T-helper 2 cell (primary cell): ENCODE measurements at places on chromosomes 16 and 17.

DNA sequence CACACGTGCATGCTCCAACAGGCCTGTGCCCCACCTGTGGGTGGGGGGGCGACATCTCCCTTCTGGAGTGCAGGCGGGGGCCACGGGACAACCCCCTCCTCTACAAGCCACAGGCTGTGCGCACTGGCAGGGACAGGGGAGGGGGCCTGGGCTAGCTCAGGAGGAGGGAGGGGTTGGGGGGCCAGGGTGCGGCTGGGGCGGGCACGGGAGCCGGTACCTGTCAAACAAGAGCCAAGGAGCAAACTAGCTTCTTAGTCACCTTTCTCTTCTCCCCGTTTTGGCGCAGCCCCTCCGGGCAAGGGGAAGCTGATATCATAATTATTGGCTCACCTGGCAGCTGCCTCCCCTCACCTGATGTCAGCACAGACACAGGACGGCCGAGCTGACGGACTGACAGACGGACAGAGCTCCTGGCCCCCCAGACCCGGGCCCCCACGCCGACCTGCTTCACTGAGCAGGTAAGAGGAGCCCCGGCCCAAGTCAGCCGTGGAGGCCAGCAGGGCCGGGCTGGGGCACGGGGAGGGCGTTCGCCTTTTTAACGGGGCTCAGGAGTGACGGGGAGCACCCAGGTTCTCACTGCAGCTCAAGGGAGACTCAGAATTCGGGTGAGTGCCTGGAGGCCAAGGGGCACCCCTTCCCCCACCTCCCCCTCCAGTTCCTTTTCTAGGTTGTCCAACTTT lies at the start of gene FOXN1:
FOXN1 (plus strand) TSS at position 363 of the 680 bp plus-strand sequence. CDS start 17,622 bp downstream, outside the sequence.
- DNase-seq: no peak

GRCh38 chr17:9872852-9873251 lies 32.2 kb downstream of the RCVRN start:
- DNase-seq: no peak

GRCh38 chr17:73588301-73588846 lies 55.9 kb downstream of the SDK2 start:
- no peak for DNase-seq

DNA sequence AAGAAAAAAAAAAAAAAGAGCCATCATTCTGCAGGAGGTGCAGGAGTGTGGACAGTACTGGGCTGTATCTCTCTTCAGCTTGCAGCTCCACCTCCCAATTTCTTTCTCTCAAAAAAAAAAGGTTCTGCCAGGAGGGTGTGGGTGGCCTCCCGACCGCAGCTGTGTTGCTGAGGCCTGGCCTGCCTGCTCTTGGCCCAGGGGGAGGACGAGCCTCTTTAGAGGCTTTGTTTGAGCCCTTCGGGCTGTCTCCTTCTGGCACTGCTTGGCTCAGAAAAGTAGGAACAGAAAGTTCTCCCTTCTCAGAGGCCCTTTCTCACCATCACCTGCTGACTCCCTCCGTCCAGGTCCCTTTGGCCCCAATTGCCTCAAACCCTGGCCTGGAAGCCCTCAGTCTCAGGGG lies 22.2 kb upstream of the C17orf107 start:
- no peak for DNase-seq

- DNase-seq: no peak
Measured at GRCh38 chr16:7914748-7915147, 582.1 kb downstream of the RBFOX1 start.

- no peak for DNase-seq
Measured at GRCh38 chr17:37847102-37847501, 77.1 kb upstream of the TBC1D3K start.

- DNase-seq: no peak
Measured at GRCh38 chr17:17091856-17092756, 49.8 kb downstream of the MPRIP start.

DNA sequence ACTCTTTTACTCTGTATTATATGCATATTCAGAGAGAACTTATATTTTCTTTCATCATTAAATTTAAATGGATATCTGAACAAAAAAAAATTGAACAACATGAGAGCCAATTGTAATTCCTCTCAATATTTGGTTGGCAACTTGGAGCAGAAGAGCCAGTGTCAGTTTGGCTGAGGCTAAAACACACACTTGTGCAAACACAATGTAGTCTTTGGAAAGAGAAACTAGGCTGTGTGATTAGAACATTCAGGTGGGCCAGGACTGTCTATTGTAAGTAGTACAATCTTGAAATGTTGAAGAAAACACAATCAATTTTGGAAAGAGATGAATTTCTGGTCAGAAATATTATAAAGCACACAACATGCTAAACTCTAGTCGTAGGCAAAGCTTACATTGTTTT lies 17.0 kb downstream of the DCAF7 start:
- DNase-seq: no peak

DNA sequence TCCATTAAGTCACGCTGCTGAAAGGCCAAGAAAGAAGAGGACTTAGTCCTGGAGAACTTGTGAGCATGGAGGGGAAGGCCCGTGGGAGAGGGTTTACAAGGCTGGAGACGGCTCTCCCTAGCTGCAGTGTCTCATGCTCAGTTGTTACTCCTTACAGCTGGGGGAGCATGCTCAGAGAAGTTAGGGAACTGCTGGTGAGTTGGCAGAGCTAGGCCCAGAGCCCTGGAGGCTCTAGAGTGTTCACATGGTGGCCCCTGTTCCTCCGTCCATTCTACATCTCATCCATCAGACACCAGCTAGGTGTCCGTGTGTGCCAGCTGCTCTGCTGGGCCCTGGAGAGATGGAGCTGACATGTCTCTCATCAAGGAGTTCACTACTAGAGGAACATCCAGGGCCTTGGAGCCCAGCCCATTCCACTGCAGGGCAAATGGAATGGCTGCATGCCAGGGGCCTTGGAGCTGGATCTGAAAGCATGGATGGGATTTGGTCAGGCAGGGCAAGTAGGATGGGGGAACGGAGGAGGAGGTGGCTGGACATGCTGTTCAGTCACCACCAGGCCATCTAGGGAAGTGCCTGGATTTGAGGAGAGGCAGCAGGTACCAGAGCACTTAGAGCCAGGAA lies 6.3 kb downstream of the XYLT2 start:
- no peak for DNase-seq

DNA sequence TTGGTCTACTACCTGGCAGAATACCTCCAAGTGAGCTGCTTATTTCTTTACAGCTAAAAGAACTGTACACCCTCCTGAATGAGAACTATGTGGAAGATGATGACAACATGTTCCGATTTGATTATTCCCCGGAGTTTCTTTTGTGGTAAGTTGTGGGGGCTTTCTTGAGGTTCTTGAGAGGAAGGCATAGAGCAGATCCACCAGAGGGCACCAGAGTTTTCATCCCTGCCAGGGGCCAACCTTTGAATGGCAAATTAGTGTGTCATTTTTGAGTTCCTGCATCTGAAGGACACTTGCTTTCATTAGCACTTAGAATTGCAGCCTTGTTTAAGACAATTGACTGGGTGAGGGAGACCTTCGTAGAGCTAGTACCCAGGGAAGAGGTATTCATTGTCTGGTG lies 35.0 kb downstream of the NMT1 start:
- no peak for DNase-seq

- DNase-seq: no peak
Measured at GRCh38 chr17:5896215-5896614, 174.0 kb upstream of the WSCD1 start.

- DNase-seq: no peak
Measured at GRCh38 chr17:62876673-62877405, 68.7 kb upstream of the MARCHF10 start.

DNA sequence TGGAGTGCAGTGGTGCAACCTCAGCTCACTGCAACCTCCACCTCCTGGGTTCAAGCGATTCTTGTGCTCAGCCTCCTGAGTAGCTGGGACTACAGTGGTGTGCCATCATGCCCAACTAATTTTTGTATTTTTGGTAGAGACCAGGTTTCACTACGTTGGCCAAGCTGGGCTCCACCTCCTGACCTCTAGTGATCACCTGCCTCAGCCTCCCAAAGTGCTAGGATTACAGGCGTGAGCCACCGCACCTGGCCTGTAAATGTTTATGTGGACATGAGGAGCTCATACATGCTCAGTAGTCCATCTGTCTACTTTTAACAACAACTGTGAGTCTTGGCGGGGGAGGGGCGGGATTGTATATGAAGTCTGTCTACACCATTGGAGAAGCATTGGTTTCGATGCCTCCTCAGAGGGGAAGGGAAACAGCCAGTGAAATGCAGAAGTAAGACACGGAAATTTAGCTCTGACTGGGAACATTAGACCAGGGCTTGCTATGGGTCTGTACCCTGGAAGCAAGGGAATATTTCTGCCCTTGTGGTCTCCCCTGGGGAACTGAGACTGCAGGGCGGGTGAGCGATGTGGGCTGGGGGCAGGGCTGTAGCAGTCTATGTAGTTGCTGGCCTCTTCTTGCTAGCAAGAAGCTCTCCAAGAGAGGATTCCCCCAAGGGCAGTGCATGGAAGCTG lies 9.3 kb downstream of the NUBP1 start:
- no peak for DNase-seq

- no peak for DNase-seq
Measured at GRCh38 chr16:29306201-29306600, 100.3 kb downstream of the NPIPB11 start.

- peak; percentile 17 for DNase-seq
Measured at GRCh38 chr17:57601143-57601735, 143.9 kb downstream of the CCDC182 start.

DNA sequence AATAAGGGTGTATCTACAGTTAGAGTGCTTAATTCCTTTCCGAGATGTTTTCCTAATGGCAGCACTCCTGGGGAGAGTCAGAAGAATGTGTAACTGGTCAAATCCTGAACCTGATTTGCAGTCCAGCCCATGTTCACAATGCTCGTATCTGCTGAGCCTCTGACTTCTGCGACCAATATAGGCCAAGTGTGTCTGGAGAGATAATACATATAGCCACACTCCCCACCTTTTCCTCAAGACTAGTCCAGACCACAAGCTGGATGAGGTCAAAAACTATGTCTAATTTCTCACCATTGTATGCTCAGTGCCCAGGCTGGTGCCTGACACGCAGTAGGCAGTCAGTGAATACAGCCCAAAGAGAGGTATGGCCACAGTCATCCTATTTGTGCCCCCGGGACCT lies 58.0 kb downstream of the XYLT1 start:
- no peak for DNase-seq

DNA sequence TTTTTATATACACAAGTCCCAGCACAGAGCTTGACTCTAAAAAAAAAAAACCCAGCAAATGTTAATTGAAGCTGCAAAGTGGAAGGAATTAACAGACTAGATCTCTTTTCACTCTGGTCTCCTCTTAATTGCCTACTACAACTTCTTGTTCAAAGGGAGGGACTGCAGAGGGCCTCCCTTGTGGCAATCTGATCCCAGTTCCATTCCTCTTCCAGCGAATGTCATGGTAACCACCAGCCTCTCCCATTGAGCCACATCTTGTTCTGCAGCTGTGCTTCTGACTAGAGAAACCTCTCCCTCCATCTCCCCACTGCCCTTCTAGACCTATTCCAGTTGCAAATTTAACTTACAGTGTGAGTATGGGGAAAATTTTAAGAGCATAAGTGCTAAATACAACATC lies 5.9 kb downstream of the SUPT6H start:
- DNase-seq: no peak
